HFFc6 (cell line): ENCODE measurements at places on chromosomes 16 and 17. TPM values are rescaled to one million over a fixed set of nuclear protein-coding genes. Genes with fewer than 3 reads are reported as not detected.

DNA sequence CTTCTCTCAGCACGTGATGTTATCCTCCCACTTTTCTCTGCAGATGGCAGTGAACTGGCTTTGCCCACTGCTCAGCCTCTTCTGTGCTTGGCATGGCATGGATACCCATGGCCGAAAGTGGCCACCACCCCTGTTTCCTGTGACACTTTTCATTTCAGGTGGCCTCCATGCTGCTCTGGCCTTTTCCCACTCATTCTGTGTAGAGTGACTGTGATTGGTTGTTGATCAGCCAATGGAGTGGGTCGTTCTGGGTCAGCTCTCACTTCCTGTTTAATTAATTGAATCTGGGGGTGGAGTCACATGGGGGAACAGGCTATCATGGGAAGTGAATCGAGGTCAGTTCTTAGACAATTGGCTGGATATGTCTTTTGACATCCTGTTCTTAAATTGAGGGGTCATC, 350.1 kb upstream of the EEF2KMT start:
- H3K4me3 ChIP-seq, result no peak overlapping the region
- H3K27ac ChIP-seq, result no peak overlapping the region
- DNase-seq, result no peak
- peaks cover 5% of the 10 kb centered on the region; the same call in 1 of the 2 replicates for H3K36me3 ChIP-seq
- H3K27me3 ChIP-seq, result peaks cover under 1% of the 10 kb centered on the region; the same call in 1 of the 2 replicates

DNA sequence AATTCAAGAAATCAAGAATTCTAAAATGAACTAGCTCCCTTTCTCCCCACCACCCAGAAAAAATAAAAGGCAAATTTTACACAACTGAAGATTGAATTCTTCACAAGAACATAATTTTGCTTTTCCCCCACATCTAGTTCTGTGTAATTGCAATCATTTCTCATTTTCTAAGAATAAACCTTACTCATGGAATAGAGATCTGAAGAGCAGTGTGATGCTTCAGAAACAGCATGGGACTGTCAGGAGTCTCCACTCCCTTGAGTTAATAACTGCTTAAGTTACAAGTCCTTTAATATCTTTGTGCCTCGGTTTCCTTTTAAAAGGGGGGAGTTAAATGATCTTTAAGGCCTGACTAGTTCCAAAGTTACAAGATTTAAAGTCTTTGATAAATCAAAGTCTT, 53.7 kb downstream of the CACNG1 start:
- H3K4me1 ChIP-seq, result peaks cover 22% of the 10 kb centered on the region
- DNase-seq, result no peak
- H3K27me3 ChIP-seq, result peaks cover 2% of the 10 kb centered on the region

DNA sequence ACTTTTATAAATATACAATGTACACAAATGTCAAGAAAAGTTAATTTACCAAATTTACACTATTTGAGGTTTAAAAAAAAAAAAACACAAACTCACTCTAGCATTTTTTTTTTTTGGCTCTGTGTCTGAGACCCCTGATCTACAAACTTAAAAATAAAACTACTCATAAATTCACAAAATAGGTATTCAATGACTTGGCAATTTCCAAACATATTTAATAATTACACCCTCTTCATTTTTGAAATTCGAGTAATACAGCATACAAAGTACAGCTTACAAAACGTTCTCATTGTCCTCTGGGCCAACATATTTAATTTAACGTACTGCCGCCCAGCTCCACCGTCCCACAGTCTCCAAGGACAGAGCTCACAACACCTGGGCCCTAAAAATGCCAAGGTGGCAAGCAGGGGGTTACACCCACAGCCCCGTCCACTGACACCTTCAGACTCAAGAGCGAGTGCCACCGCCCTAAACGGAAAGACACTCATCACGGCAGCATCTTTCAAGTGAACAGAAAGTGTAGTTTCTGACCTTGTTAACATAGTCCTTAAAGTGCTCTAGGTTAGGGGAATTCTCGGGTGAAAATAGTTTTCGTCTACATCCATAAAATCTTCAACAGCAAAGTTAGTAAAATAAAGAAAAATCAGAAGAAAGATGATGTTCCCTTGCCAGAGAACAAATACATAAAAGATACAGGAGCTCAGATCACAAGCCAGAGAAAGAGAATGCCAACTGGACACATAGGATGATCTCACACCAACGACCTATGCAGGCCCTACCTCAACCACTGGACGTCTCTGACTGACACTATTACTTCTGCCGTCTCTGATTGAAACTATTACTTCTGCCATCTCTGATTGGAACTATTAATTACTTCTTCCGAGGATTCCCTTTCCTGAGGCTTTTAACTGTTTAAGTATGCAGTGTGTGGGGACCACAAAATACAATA, 4.2 kb downstream of the ADCY9 start:
- H3K36me3 ChIP-seq, result peaks cover 27% of the 10 kb centered on the region
- peaks cover 46% of the 10 kb centered on the region for H3K4me1 ChIP-seq
- peak; percentile 25 for DNase-seq

DNA sequence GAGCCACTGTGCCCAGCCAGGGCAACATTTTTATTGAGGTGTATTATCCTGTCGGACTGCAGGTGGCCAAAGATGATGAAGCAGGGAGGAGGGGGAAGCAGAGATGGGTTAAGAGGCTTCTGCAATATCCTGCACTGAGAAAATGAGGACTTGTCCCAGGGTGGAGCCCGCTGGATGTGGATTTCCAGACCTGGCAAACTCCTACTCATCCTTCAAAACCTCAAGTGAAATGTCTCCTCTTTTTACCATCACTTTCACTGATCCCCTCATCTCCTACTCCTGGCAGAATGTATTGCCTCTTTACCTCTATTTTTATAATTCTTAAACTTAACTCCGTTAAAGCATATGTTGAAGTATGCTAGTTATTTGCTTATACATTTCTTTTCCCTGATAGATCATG, 60.9 kb downstream of the MGAT5B start:
- H3K27ac ChIP-seq, result no peak overlapping the region
- no peak overlapping the region for H3K4me3 ChIP-seq
- peaks cover 4% of the 10 kb centered on the region for H3K4me1 ChIP-seq
- DNase-seq, result no peak
- no peaks in the 10 kb centered on the region for H3K36me3 ChIP-seq

DNA sequence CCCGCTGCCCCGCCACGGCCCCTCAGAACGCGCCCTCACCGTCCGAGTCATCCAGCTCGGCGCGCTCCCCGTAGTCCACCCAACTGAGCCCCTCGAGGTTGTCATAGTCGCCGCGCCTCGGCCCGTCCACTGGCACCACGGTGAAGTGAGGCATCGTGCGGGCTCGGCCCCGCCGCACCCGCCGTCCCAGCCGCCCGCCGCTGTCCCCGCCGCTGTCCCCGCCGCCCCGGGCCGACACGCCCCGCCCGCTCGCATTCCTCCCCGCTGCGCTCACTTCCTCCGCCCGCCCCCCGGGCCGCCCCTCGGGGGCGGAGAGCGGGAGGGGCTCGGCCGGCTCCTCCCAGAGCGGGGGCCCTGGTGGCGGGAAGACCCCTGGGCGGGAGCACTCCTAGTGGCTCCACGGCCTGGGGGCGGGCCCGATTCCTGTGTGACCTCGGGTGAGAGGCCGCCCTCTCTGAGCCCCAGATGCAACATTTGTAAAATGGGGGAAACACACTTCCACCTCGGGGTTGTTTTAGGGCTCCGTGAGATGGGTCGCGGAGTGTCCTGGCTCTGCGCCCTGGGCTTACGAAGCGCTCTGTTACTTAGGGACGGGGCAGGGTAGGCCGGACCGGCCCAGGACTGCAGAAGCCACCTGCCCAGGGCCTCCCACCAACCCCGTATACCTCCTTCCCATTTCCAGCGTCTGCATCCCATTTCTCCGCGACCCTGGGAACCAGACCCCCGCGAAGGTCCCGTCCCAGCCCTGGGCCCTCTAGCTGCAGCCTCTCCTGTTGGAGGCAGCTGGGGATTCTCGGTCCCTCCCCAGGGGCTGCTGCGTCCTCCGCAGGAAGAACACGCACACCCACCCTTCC, at the start of gene SLC12A4:
Gene SLC12A4 (minus strand): TSS at position 238 of the 854 bp plus-strand sequence. CDS start 84 bp downstream, at position 154.
- H3K4me3 ChIP-seq, result peak within 1 kb of the TSS; percentile 100
- H3K27ac ChIP-seq, result peak within 1 kb of the TSS; percentile 97
- DNase-seq, result peak; percentile 44
- H3K27me3 ChIP-seq, result peaks cover 7% of the 10 kb centered on the region; the same call in 1 of the 2 replicates
- peaks cover 40% of the 10 kb centered on the region for H3K4me1 ChIP-seq
- peaks cover 33% of the 10 kb centered on the region for H3K36me3 ChIP-seq

DNA sequence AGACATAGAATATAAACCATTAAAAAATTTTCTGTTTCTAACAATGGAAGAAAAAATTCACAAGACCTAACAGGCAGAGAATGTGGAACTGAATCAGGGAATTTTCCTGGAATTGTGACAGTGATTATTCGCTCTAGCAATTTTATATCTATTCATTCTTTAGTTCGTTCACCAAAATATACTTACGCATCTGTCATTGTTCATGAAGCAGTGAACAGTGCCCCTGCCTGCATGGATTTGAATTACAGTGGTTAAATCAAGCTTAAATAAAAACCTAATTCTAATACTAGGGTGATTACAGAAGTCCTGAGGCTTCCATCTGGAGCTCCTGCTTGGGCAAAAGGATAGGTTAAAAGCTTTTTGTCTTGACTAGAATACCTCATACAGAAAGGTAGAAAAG, 48.6 kb downstream of the ABCA8 start:
- no peak overlapping the region for H3K27ac ChIP-seq
- no peaks in the 10 kb centered on the region for H3K36me3 ChIP-seq
- peaks cover 2% of the 10 kb centered on the region; the same call in 1 of the 2 replicates for H3K27me3 ChIP-seq

- peaks cover 32% of the 10 kb centered on the region for H3K4me1 ChIP-seq
- H3K36me3 ChIP-seq, result 0 out of 2 replicates have a peak, but pooled peaks cover 4% of the 10 kb centered on the region
- DNase-seq, result no peak
Observed at GRCh38 chr17:61239953-61240352, 159.7 kb upstream of the TBX2 start.

Gene NT5M
- 0.43 to 0.68 TPM (median 0.48 TPM) in 3 replicates for total RNA-seq

Gene VAMP2
- total RNA-seq, result 39.2 to 49.3 TPM (median 46.2 TPM) in 3 replicates

Gene TBC1D3H
- total RNA-seq, result 0.27 TPM in 1 of 3 replicates, not detected in the others
